Neural progenitor cell (in vitro differentiated cells): ENCODE measurements at places on chromosomes 12 and 14. TPM values are rescaled to one million over a fixed set of nuclear protein-coding genes. Genes with fewer than 3 reads are reported as not detected.
A peak's percentile ranks its signal among the peaks of the same experiment; 100 is the strongest.

GRCh38 chr14:35398071-35398584 is 6.4 kb downstream of the NFKBIA start:
- H3K27me3 ChIP-seq: no peaks in the 10 kb centered on the region
- DNase-seq: no peak
- H3K4me3 ChIP-seq: no peak overlapping the region
- no peaks in the 10 kb centered on the region for H3K36me3 ChIP-seq
- no peaks in the 10 kb centered on the region for H3K4me1 ChIP-seq

DNA sequence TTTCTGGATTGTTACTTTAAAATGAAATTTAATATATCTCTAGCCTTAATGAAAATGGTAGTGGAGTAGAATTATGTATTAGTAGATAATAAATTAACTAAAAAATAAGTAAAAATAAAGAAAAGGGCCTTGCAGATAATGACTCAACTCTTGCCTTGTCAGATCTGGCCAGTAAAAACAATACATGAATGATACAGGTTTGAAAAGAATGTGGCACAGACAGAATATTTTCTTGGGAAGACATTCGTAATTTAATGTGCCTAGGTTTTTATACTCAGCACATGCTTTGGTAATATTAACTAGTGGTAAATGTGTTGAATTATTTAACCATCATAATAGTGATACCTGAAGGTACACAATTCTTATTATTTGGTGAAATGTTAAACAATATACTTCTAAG is 28.3 kb downstream of the ATF7IP start:
- peaks cover 9% of the 10 kb centered on the region for H3K36me3 ChIP-seq
- DNase-seq: no peak
- H3K27me3 ChIP-seq: no peaks in the 10 kb centered on the region
- peaks cover 61% of the 10 kb centered on the region for H3K4me1 ChIP-seq
- peak overlapping the region; percentile 19 for H3K4me3 ChIP-seq
- peak overlapping the region; percentile 93 for H3K27ac ChIP-seq

The PRR4 gene
- total RNA-seq: 0.69 and 2.6 TPM in 2 replicates

The TAS2R42 gene
- not detected in 2 replicates for total RNA-seq

The CBLN3 gene
- 0.25 TPM in 1 of 2 replicates, not detected in the other for total RNA-seq
